ENCODE measurements at places on chromosomes 4 and X. TPM values are rescaled to one million over a fixed set of nuclear protein-coding genes. Genes with fewer than 3 reads are reported as not detected.

Gene RENBP
- 44.2 TPM for total RNA-seq

Gene CENPE
- total RNA-seq: 2.4 TPM

Gene CYLC1
- not detected for total RNA-seq

Gene CDX4
- not detected for total RNA-seq

Gene ATRX
- total RNA-seq: 67.3 TPM

Gene CCDC110
- 0.43 TPM for total RNA-seq

Gene FAT1
- total RNA-seq: 1.6 TPM

Gene UCHL1
- 71.6 TPM for total RNA-seq

Gene SPANXD
- total RNA-seq: not detected

Gene MAGEB6B
- total RNA-seq: not detected

Gene APLN
- 3.4 TPM for total RNA-seq

Gene AMBN
- not detected for total RNA-seq

Gene RPS6KA6
- 0.54 TPM for total RNA-seq

Gene AKAP4
- total RNA-seq: not detected

Gene APEX2
- total RNA-seq: 5.1 TPM

Measured in dermis lymphatic vessel endothelial cell (primary cell).